AG04450 (cell line): ENCODE measurements at places on chromosomes 6 and 20.

- no peak for DNase-seq
Observed at GRCh38 chr6:155694419-155694790, 238.8 kb upstream of the NOX3 start.

- DNase-seq = no peak
Observed at GRCh38 chr20:53656293-53657202, 62.9 kb upstream of the ZNF217 start.

GRCh38 chr6:44457596-44457995 lies 70.1 kb downstream of the CDC5L start:
- no peak for DNase-seq

GRCh38 chr6:79782792-79783580 lies 151.9 kb downstream of the SH3BGRL2 start:
- DNase-seq = no peak

GRCh38 chr6:25302151-25302550 lies 23.0 kb downstream of the CARMIL1 start:
- DNase-seq = no peak

GRCh38 chr6:142570221-142570671 lies 268.4 kb downstream of the ADGRG6 start:
- DNase-seq = peak; percentile 15

DNA sequence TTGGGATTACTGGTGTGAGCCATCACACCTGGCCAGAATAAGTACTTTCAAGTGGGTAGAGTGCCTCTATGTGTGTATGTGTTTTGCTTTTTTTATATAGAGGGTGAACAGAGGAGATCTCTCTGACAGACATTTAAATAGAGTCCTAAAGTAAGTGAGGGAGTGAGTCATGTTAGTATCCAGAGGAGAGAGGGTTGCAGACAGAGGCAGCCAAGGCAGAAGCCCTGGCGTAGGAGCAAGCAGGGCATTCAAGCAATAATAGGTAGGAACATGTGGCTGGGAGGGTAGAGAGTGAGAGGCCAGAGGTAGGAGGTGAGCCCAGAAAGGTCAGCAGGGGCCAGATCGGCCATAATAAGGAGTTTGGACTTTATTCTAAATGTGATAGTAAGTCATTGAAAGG lies 48.9 kb downstream of the PHF20 start:
- no peak for DNase-seq

DNA sequence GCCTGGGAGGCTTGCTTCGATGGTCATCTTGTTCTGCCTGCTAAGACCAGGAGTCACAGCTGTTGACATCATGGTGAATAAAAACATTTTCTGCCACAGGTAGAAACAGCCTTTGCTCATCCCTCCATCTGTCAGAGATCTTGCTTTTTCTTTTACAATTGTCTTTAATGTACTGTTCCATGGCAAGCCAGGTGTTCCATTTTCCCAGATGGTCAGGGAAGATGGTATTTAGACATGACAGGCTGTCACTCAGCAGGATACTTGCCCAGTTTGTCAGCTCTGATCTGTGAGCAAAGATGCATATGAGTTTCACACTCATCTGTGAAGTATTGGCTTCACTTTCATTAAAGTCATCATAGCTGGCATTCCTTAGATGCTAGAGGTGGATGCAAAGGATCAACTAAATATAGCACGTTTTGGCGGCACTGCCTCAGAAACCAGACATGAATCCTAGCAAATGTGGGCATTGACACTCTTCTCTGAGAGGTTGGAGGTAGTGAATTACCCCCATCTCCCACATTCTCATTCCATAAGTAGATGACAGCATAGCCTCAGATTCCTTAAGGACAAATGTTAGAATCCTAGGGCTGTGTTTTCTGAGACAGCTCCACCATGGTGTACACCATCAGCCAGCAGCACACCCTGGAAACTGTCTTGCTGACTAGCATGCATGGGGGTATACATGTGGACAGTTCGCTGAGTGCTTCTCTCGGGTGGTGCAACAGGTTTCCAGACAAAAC lies 4.2 kb downstream of the SSTR4 start:
- DNase-seq = no peak

DNA sequence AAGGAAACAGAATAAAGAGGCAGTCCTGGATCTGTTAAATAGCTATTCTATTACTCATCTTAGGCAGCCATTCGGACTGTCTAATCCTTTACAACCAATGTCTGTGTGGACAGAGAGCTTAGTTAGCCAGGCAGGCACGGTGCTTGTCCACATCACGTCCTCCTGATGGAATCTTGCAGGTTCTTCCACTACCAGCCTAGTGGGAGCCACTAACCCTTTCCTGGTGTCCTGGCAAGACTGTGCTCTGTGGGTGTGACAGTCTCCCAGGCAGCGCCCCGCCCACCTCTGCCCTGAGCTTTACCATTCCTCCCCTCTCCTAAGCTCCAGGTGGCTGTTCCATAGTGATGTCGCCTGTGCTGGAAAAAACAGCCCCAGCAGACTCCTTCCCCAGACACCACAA lies 78.3 kb upstream of the CLDN20 start:
- no peak for DNase-seq

DNA sequence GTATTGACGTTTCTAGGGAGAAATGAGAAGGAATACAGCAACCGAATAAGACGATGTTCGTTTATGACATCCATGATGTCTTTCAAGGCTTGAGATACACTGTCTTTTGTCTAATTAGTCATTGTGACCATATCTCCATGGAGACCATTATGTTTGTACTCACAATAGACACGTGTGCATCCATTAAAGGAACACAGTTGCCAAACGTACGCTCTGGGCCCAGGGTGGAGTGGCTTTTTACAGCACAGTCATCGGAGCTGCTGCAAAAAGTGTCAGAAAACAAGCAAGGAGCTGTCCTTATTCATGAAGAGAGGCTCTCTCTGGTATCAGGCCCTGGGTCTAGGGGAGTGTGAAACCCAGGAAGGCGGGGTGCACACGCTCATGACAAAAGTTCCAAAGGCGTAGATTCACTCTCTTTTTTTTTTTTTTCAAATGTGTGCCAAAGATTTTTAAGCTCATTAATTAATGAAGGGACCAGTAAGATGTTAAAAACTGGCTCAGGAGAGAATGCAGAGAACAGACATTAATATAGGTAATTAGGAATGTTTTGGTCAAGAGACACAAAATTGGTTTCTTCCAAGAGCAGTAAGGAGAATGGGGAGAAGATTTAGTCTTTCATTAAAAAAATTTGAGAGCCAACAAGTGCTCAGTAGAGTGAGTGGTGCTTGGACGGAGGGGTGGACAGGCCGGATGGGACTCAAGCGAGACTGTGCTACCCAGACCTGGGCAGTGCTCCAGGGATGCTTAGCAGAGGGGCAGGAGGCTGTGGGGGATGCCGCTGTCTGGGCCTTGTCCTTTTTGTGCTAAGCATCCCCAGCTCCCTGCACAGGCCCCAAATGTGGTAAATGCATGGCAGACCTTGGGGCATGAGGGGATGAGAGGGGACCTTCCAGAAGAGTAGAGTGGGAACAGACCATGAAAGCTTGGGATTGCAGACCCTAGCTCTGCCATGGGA lies 34.9 kb upstream of the GTSF1L start:
- DNase-seq = no peak

DNA sequence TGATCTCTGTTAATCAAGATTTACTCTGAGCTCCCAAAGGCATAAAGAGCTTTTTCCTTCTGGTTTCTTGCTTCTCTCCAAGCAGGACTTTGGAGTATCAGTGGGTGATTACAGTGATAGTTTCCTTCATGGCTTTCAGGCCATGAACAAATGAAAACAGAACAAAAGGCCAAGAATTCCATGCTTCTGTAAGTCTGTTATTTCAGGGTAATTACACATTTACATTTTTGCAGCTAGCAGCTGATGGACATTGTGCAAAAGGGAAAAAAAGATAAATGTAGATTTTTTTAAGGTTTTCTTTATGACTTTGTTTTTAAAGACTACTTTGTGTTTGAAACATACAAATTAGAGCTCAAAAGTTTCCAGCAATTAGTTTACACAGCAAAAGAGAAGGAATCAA lies 441.6 kb downstream of the PLCB1 start:
- no peak for DNase-seq

DNA sequence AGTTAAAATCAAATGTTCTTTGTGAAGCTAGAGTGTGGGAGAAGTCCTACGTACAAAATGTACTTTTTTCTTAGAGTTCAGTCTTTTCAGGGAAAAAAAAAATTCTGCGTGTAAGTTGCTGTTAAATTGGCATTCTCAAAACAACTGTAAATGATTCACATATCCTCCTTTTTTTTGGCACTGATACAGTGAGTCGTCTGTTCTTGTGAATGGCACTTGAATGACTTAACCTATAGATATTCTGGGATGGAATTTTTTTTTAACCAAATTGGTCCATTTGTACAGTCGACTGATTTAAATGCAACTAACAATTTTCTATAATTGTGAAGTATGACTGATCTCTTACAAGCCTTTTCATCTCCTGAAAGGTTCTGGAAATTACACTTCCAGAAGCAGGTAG lies 5.5 kb upstream of the JAG1 start:
- no peak for DNase-seq

DNA sequence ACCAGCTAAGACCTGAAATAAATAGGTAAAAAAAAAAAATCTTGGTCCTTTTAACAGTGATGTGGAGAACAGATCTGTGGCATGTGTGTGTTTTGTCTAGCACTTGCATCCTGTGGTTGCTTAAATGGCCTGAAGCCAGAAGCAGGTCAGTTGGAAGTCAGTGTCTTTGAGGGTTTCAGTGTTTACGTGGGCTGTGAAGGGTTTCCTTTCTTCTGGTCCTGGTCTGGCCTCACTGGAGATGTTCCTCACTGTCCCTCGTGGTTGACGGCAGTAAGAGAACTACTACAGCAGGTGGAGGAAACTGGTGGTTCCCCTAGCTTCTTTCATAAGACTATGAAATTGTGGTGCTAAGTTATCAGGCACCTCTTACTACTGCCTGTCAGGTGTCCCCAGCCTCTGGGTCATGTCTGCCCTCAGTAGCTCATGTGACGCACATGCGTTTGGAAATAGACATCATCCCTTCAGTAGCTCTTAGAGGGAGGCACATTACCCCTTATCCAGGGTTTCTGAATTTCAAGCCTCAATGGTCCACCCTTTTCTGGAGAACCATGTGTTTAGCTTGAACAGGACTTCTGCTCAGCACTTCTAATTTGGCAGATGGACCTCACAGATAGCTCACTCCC lies 59.4 kb upstream of the SCP2D1 start:
- DNase-seq = no peak

GRCh38 chr6:7921046-7921445 lies 10.5 kb upstream of the TXNDC5 start:
- DNase-seq = no peak

DNA sequence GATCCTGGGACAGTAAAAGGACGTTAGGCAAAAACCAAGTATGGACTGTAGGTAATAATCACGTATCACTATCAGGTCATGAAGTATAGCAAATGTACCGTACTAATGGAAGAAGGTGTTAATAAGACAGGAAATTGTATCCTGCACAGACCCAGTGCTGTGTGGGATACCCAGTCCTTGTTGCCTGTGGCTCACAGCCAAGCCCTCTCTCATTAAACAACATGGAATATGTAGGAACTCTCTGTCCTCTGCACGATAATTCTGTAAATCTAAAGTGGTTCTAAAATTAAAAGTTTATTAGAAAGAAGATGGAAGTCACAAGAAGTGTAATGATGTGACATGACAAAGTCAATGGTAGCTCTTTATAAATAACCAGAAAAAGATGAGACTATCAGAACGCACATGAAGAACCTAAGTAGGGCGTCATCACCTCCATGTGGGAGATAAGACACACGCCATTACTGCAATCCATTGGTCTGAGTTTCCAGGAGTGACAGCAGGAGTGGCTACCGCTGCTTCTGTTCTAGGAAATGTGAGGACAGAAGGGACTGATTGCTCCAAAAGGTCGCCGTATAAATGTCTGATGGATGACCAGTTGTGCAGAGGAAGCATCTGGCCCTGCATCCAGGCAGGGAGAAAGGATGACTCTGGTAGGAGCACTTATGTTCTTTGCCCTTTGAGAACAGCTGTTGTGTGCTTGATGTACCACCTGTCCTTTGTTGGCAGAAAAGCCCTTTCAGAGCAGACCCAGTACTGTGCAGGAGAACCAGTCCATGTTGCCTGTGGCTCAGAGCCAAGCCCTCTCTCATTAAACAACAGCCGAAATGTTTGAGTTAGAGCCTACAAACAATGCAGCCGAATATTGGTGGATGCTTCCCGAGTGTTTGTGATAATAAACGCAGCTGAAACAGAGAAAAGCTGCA lies 125.6 kb downstream of the FIG4 start:
- no peak for DNase-seq

DNA sequence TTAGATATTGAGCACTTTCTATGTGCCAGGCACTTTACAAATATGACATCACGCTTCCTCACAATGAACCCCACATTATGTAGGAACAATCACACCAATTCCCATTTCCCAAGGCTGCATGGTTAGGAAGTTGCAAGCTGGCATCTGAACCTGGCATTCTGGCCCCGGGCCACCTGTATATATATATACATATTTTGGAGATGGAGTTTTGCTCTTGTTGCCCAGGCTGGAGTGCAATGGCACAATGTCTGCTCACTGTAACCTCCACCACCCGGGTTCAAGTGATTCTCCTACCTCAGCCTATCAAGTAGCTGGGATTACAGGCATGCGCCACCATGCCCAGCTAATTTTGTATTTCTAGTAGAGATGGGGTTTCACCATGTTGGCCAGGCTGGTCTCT lies 30.4 kb downstream of the SRC start:
- no peak for DNase-seq
